Activated CD4-positive, alpha-beta T cell treated with anti-CD3 and anti-CD28 coated beads, Interleukin-2, amount 50 U/mL, for 16 hours (primary cell): ENCODE measurements at places on chromosomes 6 and 20.

DNA sequence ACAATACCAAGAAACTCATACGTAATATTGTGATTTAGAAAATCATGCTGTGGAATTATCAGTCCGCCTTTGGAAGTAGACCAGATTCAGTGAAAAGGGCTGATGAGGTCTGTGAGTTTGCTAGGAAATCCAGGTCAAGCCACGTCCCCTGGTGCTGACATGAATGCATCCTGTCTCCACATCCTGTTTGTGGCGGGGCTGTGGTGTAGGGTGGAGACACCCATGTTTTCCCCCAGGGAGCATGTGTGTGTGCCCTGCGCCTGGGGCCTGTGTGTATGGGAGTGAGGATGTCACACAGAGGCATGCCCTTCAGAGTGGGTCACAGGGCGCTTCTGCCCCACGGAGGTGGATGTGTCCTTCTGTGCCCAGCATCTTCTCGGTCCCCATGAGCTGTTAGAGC is 109.1 kb downstream of the SASH1 start:
- DNase-seq, result peak; percentile 51

DNA sequence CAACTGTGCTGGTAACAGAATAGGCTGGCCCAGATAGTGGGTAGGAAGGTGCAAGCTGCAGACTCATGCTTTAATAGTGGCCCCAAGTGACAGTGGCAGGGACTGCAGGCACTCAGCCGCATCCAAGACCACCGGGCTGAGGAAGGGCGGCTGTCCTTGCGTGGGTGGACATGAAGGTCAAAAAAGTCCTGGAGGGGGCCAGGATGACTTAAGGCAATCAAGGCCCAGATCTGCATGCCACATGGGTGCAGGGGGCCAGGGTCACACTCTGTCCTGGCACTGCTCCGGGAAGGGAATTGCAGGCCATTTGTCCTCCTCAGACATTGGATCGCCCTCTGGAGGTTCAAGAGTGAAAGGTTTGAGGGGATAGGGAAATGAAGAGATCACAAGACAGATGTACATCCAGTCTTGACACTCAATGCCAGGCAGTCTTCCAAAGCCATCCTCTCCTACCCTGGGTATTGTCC is 10.4 kb upstream of the VNN2 start:
- DNase-seq, result peak; percentile 54

- no peak for DNase-seq
Measured at GRCh38 chr6:19713411-19713810, 123.8 kb upstream of the ID4 start.

DNA sequence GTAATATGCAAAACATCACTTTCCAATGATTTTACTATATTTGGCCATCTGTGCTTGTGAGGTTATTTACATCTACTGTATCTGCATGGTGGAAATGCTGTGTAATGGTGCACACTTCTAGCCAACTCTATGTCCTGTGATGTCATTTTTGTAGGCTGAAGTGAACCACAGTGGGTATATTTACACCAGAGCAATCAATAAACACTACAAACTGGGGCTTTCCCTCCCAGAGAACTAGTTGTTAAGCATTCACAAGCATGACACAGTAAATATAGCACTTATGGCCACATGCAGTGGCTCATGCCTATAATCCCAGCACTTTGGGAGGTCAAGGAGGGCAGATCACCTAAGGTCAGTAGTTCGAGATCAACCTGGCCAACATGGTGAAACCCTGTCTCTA is 4.9 kb downstream of the SLC22A2 start:
- DNase-seq, result peak; percentile 8

DNA sequence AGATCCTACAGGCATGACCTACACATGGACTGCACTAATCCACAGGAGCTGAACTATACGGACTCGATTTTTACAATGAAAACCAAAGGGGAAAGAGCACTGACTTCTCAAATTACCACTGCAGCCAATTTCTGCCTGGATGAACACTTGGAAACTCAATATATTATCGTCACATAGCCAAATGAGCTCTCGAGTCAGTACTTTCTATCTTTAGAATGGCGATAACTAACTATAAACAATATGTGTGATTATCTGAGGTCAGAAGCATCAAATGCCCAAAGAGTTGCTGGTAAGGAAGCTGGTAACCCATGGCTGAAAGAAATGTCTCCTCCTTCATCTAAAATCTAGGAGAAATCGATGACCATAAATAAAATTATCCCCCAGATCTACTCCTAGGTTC is 86.7 kb downstream of the KIF16B start:
- DNase-seq, result no peak

- DNase-seq, result no peak
Measured at GRCh38 chr6:90654806-90655205, 67.9 kb upstream of the MAP3K7 start.

GRCh38 chr6:132400555-132400882 is 756 bp downstream of the MOXD1 start:
- DNase-seq, result no peak

DNA sequence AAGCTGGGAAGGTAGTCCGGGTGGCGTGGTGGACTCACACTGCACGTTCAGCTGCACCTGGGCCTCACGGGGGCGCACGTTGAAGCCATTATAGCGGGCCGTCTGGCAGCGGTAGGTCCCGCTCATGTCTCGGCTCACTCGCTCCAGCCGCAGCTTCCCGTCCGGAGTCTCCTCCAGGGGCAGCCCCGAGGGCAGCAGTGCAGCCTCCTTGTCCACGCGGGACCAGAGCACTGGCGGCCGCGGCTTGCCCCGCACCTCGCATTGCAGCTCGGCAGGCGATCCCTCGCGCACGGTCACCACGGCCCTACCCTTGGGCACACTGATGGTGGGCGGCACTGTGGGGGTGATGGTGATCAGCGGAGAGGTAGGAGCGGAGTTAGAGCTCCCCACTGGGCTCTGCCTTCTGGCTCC is 47.6 kb downstream of the MDGA1 start:
- no peak for DNase-seq

- DNase-seq, result no peak
Measured at GRCh38 chr6:121000381-121000780, 333.9 kb downstream of the TBC1D32 start.

DNA sequence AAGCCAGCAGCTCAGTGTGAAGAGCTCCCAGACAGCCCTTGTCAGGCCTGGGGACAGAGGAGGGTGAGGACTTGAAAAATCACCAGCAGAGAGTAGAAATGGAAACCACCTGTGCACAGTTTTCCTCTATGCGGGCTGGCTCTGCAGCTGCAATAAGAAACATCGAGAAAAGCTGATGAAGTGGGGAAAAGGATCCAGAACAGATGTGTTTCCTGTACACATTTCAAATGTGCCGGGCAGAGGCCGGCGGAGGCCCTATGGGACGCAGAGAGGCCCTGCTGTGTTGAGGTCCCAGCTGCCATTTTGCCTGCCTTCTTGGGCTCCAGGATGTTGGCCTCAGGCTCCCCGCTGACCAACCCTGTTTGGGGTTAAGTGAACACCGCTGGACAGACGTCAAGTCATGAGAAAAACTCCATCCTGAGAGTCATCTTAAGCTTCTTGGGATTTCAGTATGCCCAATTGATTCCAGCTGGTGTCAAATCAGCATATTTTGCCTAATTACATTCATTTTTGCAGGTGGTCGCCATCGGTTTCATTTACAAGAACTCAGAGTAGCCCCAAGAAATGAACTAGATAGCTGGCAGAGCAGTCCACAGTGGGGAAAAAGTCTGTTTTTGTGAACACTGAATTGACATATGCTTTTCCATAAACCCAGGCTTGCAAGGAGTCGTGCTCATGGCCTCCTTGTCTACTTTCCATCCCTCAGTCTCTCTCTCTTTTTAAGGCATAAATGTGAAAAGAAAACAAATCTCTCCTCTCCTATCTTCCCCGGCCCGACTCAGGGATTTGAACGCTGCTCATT is 150.4 kb upstream of the PHACTR3 start:
- DNase-seq, result no peak

GRCh38 chr6:31729515-31729978 is 448 bp upstream of the DDAH2 start:
- DNase-seq, result peak; percentile 81

DNA sequence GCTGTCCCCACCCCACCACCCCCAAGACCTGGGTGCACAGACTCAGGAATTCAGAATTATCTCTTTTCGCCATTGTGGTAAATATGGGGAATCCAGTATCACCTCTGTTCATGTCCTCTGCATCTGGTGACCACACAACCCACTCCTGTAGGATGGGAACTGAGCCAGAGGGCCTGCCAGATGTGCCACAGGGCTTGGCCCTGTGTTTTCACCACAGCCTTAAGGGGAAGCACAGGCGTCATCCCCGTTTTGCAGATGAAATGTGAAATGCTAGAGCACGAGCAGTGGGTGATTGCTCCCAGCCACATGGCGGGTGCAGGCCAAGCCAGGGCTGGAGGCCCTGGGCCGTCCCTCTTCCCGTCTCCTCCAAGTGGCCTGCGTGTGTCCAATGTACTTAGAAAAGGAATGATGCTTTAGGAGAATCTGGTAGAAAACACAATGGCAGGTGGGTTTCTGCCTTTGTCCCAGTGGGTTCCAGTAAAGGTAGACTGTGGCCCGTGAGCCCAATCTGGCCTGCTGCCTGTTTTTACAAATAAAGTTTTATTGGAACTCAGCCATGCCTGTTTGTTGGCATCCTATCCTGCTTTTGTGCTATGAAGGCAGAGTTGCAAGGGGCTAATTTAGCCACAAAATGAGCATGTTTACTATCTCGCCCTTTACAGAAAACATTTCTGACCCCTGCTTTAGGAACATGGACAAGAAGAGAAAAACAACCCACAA is 309.2 kb downstream of the CDH4 start:
- DNase-seq, result no peak

DNA sequence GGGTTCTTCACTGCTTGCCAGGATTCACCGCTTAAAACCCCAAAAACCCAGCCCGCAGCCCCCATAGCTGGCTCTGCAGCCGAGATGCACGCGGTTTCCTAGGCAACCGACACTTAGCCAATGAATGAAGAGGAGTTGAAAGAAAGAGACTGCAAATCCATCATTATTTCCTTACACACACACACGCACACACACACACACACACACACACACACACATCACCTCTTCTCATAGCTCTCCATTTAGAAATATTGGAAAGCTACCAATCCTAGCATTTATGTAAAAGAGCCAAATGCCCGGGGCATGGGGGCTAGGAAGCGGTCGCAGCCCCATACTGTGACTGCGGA is 3.4 kb upstream of the TUBB2B start:
- no peak for DNase-seq

GRCh38 chr6:169996378-169997051 is 245.1 kb downstream of the ERMARD start:
- DNase-seq, result no peak

DNA sequence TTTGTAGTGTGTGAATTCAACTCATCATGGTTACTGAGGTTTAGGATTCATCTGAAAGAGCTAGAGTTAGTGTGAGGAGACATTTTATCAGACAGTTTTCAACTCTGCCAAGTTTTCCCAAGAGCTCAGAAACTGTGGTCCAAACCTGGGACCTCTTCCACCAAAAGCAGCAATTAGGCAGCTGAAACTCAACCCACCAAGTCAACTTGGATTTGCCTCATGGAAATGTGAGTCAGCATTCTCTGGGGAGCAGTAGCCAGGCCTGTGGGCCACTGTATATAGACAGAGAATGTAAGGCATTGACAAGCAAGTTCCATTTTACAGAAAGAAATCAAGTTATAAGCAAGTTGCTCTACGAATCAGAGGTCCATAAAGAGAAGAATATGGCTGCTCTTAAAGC is 178.8 kb upstream of the HDDC2 start:
- no peak for DNase-seq

- no peak for DNase-seq
Measured at GRCh38 chr20:18721551-18722115, 92.0 kb upstream of the SCP2D1 start.

DNA sequence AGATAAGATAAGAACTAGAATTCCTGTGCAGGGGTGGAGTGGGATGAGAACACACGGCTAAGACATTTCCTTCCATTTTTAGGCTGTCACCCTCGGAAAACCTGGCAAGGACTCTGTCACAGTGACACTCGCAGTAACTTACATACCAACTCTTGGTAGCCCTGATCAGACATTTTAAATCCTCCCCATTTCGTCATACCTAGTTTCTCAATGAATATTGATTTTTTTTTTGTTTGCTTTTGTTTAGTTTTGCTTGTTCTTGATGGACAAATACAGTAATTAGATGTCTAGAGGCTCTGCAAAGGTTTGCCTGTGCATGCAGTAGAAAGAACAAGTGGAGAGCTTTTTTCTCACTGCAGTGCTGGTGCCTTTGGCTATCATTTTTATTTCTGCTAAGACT is 213.0 kb upstream of the FAM83B start:
- no peak for DNase-seq

DNA sequence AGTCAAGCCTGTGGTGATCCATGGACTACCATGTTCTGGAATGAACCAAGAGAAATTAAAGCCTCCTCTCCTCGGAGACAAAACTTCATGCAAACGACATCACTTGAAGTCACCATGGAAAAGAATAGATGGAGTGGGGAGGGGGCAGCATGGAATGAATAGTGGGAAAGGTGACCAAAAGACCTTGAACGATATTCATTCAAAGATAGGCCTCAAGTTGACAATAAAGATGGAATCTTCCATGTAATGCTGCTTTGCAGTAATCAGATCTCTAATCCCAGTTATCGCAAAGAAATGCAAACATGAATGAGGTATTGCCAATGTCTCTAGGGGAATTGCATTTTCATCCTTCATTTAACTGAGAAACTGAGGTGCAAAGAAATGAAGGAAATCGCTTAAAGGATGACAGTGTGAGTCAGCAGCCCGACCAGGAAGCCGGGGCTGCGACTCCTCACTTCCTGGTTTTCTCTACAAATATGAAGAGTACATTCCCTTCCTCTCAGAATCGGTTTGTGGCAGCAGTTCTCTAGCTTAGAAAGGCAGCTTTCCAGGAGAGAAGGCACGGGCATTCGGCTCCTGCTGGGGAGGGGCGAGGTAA is 65.6 kb upstream of the RREB1 start:
- no peak for DNase-seq

DNA sequence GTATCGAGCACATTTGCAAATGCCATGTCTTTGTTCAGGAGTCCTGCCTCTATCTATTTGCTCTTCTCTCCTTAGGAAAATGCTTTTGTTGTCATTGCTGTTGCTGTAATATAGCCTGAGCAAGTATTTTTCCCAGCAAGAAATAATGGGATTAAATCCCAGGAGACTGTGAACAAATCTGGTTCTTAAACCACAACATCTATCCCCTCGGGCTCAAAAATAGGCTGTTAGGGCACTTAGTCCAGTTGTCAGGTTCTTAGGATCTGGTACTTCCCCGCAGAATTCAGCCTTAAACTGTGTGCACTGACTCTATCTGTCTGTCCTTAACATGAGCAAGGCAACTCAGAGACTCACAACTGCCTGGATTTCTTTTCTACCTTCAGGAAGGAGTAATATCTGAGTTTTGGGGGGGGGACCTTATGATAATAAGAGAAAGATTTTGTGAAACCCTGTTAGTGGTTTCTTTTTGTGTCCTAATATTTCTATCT is 437.5 kb downstream of the HTR1B start:
- DNase-seq, result no peak

GRCh38 chr6:137697267-137697938 is 169.7 kb upstream of the TNFAIP3 start:
- no peak for DNase-seq
